ENCODE measurements at places on chromosomes 12 and 14.

DNA sequence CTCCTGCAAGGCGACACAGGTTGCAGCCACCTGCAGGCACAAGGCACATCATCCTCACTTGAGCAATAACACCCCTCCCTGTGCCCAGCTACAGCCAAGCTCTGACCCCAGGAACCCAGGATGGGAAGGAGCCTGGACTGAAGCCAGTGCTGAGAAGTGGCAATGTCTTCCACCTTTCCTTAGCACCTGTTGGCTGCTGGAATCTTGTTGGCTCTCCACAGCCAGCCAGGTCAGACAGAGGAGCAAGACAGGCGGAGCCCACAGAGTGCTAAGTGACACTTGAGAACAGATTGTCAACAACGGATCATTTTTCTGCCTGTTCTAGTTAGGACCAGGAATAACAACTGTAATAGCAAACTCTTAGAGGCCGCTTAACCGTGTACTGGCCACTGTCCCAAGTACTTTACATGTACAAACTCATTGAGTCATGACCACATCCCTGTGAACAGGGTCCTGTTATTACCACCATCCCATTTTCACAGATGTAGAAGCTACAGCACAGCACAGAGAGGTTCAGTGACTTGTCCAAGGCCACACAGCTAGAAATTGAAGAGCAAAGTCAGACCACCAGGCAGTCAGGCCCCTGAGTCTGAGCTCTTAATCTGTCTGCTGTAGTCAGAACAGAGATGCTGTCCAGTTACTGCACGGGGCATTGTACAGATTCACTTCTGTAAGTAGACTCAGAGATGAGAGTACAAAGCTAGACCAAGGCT, 45.6 kb downstream of the RNFT2 start:
- DNase-seq = no peak

- DNase-seq = no peak
Measured at GRCh38 chr14:39015360-39015961, 87.6 kb downstream of the SEC23A start.

DNA sequence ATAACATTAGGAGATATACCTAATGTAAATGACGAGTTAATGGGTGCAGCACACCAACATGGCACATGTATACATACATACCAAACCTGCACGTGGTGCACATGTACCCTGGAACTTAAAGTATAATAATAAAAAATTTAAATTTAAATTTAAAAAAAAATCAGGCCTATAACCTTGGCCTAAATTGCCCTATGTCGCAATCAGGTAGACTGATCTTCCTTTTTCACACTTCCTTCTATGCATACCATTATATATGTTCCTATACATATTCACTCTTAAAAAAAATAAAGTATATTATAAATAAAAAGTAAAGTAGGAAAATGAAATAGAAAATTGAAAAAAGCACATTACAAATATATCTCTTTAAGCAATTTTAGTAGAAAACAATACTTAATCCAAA, 117.7 kb upstream of the GARIN2 start:
- DNase-seq = no peak

GRCh38 chr12:64890873-64891468, 66.5 kb downstream of the TBC1D30 start:
- DNase-seq = no peak

DNA sequence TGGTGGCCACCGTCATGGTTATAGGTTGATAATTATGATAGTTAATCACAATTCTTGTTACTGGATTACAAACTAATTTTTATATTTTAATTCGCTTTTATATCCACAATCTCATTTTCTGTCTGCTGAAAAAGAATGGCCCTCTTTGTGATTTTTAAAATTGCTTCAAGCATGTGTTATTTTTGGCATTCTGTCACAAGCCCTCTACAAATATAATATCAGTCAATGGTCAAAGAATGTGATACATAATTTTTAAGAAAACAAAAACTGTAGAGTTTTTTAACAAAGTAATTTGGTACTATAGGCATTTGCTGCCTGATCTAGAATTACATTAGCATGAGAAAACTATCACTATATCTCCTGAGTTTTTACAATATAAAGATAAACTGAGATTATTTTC, 352.0 kb upstream of the TMTC1 start:
- DNase-seq = no peak

- no peak for DNase-seq
Measured at GRCh38 chr12:20364501-20364900, 3.8 kb upstream of the PDE3A start.

- no peak for DNase-seq
Measured at GRCh38 chr12:102436867-102437266, 43.5 kb downstream of the IGF1 start.

GRCh38 chr12:28059668-28060067, 87.1 kb upstream of the PTHLH start:
- no peak for DNase-seq

DNA sequence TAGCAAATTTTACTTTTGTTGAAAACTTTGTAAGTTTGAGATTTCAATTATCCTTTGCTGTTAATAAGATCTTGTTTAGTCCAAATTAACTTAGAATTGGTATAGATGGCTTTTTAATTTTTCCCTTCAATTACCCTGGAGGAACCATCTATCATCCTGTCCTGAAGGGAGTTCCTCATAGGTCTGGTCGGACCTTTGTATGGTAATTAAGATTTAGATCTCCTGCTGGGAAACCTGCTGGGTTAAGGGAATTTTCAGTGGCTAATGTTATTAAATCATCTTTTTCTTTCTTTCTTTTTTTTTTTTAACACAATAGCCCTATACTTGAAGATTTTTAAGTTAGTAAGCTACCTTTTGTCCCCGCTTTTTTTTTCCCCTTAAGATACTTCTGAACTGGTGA, 63.0 kb upstream of the PRMT8 start:
- DNase-seq = no peak

DNA sequence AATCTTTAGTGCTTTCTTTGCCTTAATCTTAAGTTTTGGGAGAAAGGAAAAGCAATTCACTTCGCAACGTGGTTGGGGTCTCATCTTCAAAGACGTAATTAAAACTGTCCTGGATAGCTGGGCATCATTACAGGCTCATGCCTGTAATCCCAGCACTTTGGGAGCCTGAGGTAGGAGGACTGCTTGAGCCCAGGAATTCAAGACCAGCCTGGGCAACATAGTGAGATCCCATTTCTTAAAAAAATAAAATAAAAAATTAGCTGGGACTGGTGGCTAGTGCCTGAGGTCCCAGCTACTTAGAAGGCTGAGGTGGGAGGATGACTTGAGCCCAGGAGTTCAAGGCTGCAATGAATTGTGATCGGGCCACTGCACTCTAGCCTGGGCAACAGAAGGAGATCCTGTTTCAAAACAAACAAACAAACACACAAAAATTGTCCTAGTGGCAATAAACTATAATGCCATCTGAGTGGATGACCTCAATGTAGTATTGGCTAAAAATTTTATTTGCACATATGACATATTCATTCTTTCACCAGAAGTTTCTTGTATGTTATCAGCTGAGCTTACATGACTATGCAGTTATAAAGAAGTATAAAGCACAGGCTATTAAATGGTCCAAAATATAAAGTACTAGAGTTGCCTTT, 1.6 kb upstream of the MNAT1 start:
- DNase-seq = no peak

DNA sequence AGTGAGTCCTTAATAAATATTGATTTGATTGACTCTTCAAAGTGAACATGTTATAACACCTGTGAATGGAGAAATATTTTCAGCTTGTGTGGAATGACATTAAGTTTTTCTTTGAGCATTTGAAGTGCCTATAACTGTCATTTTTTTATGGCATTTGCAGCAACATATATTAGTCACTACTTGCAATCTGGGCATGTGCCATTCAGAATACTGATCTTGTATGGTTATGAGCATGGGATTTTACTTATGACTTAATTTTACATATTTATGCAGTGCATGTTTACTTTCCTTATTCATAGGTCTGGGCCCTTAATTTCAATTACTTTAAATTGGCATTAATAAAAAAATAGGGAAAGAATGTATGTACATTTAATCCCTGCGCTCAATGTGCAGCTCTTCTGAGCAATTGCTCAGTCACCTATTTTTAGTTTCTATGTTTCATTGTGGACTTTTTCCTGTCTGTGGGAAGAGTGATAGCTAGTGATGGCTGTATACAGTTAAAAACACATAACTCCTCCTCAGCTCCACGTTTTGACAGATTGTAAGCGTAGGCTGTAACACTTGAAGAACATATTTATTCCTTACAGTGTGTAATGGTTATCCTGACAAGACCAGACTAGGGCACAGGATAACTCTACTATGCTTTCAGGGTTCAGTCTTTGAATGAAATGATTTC, 339.6 kb downstream of the SNAPC1 start:
- no peak for DNase-seq

GRCh38 chr12:1691123-1692007, 495 bp downstream of the ADIPOR2 start:
- DNase-seq = no peak

All from coronary artery (tissue), 2 donors.